ENCODE measurements at places on chromosomes 7 and 10. TPM values are rescaled to one million over a fixed set of nuclear protein-coding genes. Genes with fewer than 3 reads are reported as not detected.

Gene AQP1
- total RNA-seq, result not detected

Gene UCMA
- total RNA-seq, result not detected

Gene FAM13C
- total RNA-seq, result not detected

Gene SLC18A3
- total RNA-seq, result not detected

Gene CDH23
- total RNA-seq, result 5.2 TPM

Gene ASB10
- not detected for total RNA-seq

Gene CACUL1
- total RNA-seq, result 32.1 TPM

Gene CRTAC1
- not detected for total RNA-seq

Gene SEPTIN14
- not detected for total RNA-seq

Gene ADAM12
- total RNA-seq, result 0.30 TPM

Gene AZGP1
- not detected for total RNA-seq

Gene EGFR
- total RNA-seq, result not detected

Gene GTF2IRD2
- 35.9 TPM for total RNA-seq

Gene PPP1R3A
- not detected for total RNA-seq

Gene GIMAP2
- total RNA-seq, result 244 TPM

Gene AVL9
- 40.6 TPM for total RNA-seq

Gene HSPA12A
- total RNA-seq, result 0.36 TPM

Gene RNF32
- total RNA-seq, result 2.0 TPM

Gene RSPH10B
- not detected for total RNA-seq

Gene TMEM140
- 28.3 TPM for total RNA-seq

Gene HECW1
- total RNA-seq, result not detected

Gene KEL
- 0.61 TPM for total RNA-seq

Gene CYP2C19
- total RNA-seq, result 0.22 TPM

Gene FAM131B
- total RNA-seq, result 0.97 TPM

Gene PIK3AP1
- total RNA-seq, result 2.6 TPM

Gene FFAR4
- total RNA-seq, result not detected

Gene OR2A42
- not detected for total RNA-seq

Gene NCAPG2
- 17.9 TPM for total RNA-seq

Gene IFIT1B
- not detected for total RNA-seq

Measured in CD4-positive, alpha-beta memory T cell (primary cell).